IMR-90 (cell line): ENCODE measurements at places on chromosomes 3 and 15. TPM values are rescaled to one million over a fixed set of nuclear protein-coding genes. Genes with fewer than 3 reads are reported as not detected.

The P2RY1 gene
- under 0.01 TPM in 1 of 2 replicates, not detected in the other for total RNA-seq

The AQP9 gene
- not detected in 2 replicates for total RNA-seq

- DNase-seq: no peak
- no peak overlapping the region for H3K4me3 ChIP-seq
- H3K27ac ChIP-seq: no peak overlapping the region
- H3K36me3 ChIP-seq: no peaks in the 10 kb centered on the region
- no peaks in the 10 kb centered on the region for H3K27me3 ChIP-seq
These were observed 173.5 kb downstream of the OR4M2 start for GRCh38 chr15:22253676-22254408.

- no peaks in the 10 kb centered on the region for H3K4me1 ChIP-seq
- no peak overlapping the region for H3K4me3 ChIP-seq
- no peaks in the 10 kb centered on the region for H3K27me3 ChIP-seq
- H3K27ac ChIP-seq: no peak overlapping the region
- peaks cover 4% of the 10 kb centered on the region for H3K36me3 ChIP-seq
These were observed 125.6 kb downstream of the VPS8 start for GRCh38 chr3:184937611-184938010.

DNA sequence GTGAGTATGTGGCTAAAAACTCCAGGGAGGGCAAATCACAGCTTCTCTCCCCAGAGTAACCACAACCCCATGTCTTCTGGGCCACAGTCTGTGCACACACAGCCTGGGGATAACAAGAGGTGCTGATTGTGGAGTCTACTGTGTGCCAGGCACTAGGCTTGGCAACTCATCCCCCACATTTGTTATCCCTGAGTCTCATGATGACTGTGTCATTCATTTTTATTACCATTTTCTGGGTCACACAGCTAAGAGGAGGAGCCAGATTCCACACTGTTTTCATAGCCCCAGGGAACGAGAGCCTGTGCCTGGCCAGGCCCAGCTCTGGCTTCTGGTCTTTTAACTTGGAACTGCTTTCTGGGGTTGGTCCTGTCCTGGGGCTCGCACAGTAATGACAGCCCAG is 34.5 kb downstream of the ESYT3 start:
- no peak overlapping the region for H3K27ac ChIP-seq
- H3K4me3 ChIP-seq: no peak overlapping the region
- peaks cover 9% of the 10 kb centered on the region for H3K27me3 ChIP-seq
- DNase-seq: no peak
